ENCODE measurements at places on chromosomes 12 and 14. TPM values are rescaled to one million over a fixed set of nuclear protein-coding genes. Genes with fewer than 3 reads are reported as not detected.

KCNH5 gene
- total RNA-seq: not detected

TPPP2 gene
- not detected for total RNA-seq

FOXM1 gene
- 84.1 TPM for total RNA-seq

VSX2 gene
- not detected for total RNA-seq

MYH7 gene
- total RNA-seq: not detected

ANKLE2 gene
- total RNA-seq: 69.8 TPM

CLEC6A gene
- not detected for total RNA-seq

KCNK13 gene
- not detected for total RNA-seq

TAS2R13 gene
- total RNA-seq: 0.38 TPM

RPGRIP1 gene
- not detected for total RNA-seq

FGF23 gene
- total RNA-seq: not detected

CEBPE gene
- not detected for total RNA-seq

PRB2 gene
- total RNA-seq: not detected

TMTC3 gene
- 18.1 TPM for total RNA-seq

IGF1 gene
- not detected for total RNA-seq

BDKRB1 gene
- total RNA-seq: not detected

All from mesangial cell (primary cell).